Muscle of leg (tissue), 16 donors: ENCODE measurements at places on chromosomes 4 and X. TPM values are rescaled to one million over a fixed set of nuclear protein-coding genes. Genes with fewer than 3 reads are reported as not detected.

DDIT4L gene
- polyA plus RNA-seq = 17.4 TPM

GRCh38 chr4:30763321-30763727, 43.2 kb downstream of the PCDH7 start:
- no peaks in the 10 kb centered on the region for H3K27me3 ChIP-seq
- no peak overlapping the region for H3K27ac ChIP-seq
- H3K4me3 ChIP-seq = no peak overlapping the region
- no peaks in the 10 kb centered on the region for H3K4me1 ChIP-seq
- no peak for DNase-seq

MFAP3L gene
- 2.1 TPM for polyA plus RNA-seq

TMA16 gene
- 16.2 TPM for polyA plus RNA-seq

DNA sequence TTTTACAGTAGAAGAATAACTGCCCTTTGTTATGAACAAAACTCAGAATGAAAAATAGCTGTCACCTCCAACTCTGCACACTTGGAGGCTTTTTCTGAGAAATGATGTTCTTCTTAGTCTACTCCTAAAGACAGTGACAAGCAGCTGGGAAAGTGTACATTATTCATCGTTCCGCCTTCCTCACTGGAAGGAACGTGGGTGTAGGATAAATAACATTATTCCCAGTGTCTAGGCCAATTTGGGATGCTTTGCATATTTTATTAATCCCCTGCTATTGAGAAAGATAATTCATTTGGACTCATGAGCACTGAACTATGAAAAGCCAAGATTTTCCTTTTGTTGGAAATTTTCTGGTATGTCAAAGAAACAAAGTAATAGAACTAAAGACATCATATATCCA, 87.8 kb downstream of the VCX2 start:
- H3K4me3 ChIP-seq = no peak overlapping the region
- no peaks in the 10 kb centered on the region for H3K36me3 ChIP-seq
- no peaks in the 10 kb centered on the region for H3K4me1 ChIP-seq
- H3K27me3 ChIP-seq = peaks cover 4% of the 10 kb centered on the region

CXCL10 gene
- polyA plus RNA-seq = 0.15 TPM

TRIM60 gene
- not detected for polyA plus RNA-seq
